Astrocyte (in vitro differentiated cells and primary cell): ENCODE measurements at places on chromosomes 5 and 9. TPM values are rescaled to one million over a fixed set of nuclear protein-coding genes. Genes with fewer than 3 reads are reported as not detected.

GRCh38 chr5:39584927-39585326 lies 160.1 kb upstream of the DAB2 start:
- DNase-seq, result peak; percentile 70

Gene OR1J2
- total RNA-seq, result not detected in 2 replicates

GRCh38 chr5:53019320-53019719 lies 30.2 kb downstream of the ITGA2 start:
- peak; percentile 82 for DNase-seq

Gene TMEM215
- total RNA-seq, result 1.4 and 3.0 TPM in 2 replicates

GRCh38 chr9:98658951-98659351 lies 49.8 kb downstream of the GABBR2 start:
- peak; percentile 90 for DNase-seq

DNA sequence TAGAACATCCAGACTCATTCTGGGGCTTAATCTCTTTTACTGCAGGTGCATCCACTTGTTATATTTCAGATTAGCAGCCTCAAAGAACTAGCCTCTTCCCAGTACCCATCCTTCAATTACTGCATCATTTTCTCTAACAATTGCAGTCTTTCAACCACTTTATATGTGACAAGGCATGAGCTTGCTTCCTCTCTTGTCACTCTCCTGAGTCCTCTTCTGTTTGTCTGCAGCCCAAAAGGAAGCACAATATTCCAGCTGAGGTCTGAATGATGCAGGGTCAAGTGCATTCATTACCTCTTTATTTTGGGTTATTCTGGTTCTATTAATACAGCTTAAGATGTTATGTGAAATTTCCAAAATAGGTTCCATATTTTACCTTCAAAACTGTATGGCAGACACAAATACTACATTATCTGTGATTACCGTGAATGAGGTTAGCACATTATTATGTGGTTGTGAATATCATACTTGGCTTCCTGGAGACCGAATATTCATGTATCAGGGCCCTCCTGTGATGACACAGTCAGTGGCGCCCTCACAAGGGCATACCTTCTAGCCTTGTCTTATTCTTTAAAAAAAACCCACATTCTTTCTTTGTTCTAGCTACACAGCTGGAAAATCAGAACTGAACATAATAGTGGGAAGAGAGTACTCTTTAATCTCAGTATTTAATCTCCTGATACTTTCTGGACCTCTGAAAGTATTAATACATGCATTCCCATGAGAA lies 323.8 kb downstream of the PDE4D start:
- peak; percentile 38 for DNase-seq

DNA sequence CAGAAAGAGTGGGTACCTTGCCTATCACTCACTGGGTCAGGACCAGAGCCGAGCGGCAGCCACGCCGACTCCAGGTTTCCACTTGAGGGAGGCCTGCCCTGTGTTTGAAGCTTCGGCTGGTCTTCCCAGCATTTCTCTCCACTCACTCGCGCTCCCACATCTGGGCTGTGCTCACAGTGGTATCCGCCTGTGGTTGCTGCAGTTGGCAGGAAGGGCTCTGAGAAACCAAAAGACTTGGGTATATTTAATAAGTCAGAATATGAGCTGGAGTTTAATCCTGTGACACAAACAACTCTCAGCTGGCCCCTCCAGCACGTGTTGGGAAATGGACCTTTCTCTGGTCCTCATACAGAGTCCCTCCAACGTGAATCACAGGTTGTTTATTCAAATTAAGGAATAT lies 70.9 kb downstream of the SPRY4 start:
- DNase-seq, result peak; percentile 15

Gene HBEGF
- 257 and 272 TPM in 2 replicates for total RNA-seq

Gene FBP1
- total RNA-seq, result 0.25 TPM in 1 of 2 replicates, not detected in the other

DNA sequence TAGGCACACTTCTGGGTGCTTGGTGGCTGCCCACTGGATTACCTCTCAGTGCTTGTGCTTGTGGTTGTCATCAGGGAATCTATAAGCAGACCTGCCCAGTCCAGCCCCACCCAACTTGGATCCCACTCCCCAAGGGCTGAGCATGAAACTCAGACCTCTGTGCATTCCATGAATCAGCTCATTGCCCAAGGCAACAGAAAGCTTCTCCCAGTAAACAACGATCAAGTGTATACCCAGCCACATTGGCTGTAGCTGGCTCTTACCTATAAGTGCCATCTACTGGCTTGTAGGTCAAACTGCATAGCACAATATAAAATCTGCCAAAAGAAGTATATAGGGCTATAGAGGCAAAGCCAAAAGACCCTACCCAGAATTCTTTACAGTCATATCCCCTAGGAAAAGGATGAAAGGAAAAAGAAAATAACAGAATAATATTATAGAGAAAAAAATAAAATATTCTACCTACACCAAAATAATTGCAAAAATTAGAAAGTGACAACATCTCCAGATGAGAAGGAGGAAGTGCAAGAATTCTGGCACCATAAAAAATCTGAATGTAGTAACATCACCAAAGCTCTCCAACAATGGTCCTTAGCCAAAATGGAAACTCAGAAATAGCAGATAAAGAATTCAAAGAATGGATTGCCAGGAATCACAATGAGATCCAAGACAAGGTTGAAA lies 321.0 kb upstream of the TRPC7 start:
- peak; percentile 18 for DNase-seq

DNA sequence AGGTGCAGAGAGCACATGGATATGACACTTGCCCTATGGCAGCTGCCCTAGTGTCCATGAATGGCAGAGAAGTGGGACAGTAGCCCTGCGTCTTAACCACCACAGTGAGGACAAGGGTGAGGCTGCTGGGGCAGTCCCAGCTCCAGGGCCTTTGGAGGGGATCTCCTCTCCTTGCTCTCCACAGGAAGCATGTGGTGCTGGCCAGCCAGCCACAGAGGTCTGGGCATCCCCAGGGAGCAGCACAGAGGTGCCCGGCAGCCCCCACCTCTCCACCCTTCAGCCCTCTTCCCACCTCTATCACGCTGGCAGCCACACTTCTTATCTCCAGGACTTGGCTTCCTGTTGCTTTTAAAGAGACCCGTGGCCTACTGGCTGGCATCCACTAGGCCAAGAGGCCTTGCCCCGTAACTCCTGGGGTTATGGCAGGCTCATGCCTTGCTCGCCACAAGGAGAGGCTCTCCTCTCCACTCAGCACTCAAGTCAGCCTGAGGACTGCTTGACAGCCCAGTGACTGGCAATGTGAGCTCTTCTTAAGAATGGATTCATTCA lies 21.9 kb downstream of the CSF2 start:
- DNase-seq, result no peak

DNA sequence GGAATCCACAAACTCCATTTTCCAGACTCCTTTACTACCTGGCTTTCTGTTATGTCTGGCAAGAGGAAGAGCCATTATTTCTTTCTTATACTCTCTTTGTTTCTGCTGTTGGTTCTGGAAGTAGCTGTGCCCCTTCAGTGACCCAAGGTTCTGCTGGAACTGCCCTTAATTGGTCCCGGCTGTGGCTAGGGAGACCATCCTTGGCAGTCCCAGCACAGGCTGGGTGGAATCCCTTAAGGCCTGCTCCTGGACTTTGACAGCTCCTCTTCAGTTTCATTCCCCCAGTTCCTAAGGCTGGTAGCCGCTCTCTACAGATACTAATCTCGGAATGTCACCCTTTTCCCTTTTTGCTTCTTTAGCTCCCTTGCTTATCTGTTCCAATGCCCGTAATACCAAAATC lies 81.9 kb upstream of the GLIS3 start:
- DNase-seq, result no peak

Gene ZFP2
- 0.48 and 1.1 TPM in 2 replicates for total RNA-seq

Gene IGFBPL1
- 5.6 and 11.0 TPM in 2 replicates for total RNA-seq

DNA sequence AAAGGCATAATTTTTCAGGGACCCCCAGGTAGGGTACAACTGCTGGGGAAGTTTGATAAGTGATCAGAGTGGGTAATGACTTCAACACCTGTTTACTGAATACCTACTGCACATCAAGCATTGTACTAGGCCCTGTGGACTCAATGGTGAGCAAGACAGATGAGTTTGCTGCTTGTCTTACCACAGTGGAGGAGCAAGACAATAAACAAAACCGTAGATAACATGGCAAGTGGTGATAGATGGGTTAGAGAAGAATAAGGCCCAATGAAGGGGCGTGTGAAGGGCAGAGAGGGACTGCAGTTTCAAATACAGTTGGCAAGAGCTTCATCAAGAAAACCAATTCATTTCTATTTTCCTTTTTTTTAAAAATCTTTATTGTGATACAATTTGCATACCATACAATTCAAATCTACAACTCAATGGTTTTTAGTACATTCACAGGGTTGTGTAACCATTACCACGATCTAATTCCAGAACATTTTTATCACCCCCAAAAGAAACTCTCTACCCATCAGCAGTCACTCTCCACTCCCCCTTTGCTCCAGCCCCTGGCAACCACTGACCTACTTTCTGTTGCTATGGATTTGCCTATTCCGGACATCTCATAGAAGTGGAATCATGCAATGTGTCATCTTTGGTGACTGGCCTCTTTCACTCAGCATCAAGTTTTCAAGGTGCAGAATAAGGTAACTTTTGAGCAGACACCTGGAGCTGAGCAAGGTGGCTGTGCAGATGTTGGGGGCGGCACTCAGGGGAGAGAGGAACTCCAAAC lies 31.9 kb upstream of the HAND1 start:
- no peak for DNase-seq

DNA sequence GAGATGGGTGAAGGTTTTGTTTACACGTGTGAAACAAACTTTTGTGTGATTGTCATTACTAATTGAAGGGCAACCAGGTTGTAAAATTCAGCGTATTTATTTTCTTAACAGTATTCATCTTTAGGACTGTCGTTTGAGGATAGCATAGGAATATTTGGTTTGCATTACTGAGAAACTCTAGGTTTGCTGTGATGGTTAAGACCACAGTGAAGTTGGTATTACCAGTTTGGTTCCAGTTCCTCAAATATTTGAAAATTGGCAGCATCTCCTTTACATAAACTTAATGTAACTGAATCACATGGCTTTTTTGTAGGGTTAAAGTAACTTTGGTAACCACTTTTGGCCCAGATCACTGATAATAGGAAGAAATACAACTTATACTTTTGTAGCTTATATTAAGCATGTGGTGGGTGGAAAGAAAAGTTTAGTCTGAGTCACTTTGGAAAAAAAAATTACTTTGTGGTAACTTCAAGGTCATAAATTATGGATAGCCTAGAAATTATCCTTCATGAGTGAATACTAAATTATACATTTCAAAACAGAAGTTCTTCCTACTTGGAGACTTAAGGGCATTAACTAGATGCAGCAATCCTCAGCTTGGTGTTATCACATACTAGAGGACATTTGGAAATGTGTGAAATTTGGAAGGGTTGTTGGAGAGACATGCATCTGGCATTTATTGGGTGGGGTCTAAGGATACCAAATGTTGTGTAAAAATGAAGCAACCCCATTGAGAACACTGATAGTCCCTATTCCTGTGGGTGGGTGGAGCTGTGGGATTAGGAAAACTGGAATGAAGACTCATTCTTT lies 33.9 kb downstream of the G3BP1 start:
- DNase-seq, result peak; percentile 41

Gene NFIB
- total RNA-seq, result 8.8 and 9.4 TPM in 2 replicates

DNA sequence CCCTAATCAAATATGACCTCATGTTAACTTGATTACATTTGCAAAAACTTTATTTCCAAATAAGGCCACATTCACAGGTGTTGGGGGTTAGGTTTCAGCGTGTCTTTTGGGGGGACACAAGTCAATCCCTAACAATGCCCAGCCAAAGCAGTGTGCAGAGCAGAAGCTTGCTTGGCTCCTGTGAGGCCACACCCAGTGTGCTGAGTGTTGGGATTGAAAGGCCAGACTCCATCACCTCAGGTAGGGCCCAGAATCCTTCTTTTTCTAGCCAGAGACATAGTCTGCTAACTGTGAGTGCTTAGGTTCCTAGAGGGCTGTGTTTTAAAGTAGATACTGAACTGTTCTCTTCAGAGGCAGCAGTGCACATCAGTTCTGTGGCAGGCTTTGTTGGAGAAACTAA lies 27.9 kb downstream of the KDM4C start:
- DNase-seq, result no peak

- DNase-seq, result no peak
Observed at GRCh38 chr5:150502106-150502505, 5.8 kb upstream of the NDST1 start.

Gene SPAG8
- total RNA-seq, result 0.46 and 0.52 TPM in 2 replicates

DNA sequence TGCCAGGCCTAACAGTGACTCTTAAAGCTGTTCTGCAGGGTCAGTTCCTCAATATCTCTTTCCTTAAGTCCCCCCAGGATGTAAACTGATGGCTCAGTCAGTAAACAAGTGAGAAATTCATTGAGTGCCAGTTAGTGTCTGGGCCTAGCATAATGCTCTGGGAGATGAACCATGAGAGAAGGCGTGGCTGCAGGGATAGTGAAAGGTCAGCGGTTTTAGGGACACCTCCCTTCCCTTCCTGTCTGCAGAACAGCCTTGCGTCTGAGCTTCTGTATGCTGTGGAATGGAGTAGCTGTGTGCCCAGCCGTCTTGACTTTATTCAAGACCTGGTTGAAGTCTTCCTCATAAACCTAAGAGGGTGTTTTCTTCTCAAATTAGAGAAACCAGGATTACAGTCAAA lies 46.7 kb upstream of the DMRT3 start:
- DNase-seq, result no peak

Gene MORN5
- not detected in 2 replicates for total RNA-seq

- DNase-seq, result no peak
Observed at GRCh38 chr5:39340506-39340905, 23.8 kb downstream of the C9 start.

GRCh38 chr5:170623576-170624181 lies 119.9 kb downstream of the KCNIP1 start:
- no peak for DNase-seq

DNA sequence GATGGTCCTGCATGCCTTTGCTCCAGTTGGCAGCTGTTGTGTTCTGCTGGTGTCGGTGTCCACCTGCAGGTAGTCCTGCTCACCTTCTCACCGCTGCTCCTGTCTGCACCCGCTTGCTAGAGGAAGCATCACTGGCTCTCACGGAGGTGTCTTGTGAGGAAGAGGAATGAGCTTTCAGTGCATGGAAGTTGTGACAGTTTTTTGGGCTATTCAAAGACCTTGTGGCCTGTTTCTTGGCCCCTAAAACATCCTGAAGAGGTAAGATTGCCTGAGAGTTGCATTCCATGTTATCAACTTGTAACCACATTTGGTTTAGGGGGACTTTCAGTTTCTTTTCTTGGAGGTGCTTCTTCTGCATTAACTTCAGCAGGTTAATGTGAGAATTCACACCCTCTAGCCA lies 85.6 kb downstream of the MACROH2A1 start:
- no peak for DNase-seq

- DNase-seq, result no peak
Observed at GRCh38 chr9:134847752-134848432, 32.7 kb upstream of the FCN2 start.

GRCh38 chr9:127977884-127978647 lies 2.7 kb downstream of the EEIG1 start:
- DNase-seq, result peak; percentile 80

DNA sequence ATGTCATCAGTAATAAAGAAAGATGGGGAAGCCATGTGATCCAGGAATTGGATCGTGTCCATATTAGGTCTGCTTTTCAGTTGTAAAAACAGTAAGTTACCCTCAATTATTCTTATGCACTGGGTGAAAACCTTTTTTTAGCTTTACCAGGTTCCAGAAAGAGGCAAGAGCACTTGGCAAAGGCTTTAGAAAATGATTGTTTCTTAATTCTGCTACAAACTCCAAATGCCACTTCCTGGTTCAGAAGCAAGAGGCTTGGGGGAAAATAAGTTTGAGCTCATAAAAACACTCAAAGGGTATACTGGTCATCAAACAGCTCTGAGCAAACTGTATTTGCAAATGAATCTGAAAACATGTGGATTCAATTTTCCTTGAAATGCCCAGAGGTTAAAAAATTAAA lies 615.6 kb downstream of the EBF1 start:
- no peak for DNase-seq
